ENCODE measurements at places on chromosomes 4 and X.
A peak's percentile ranks its signal among the peaks of the same experiment; 100 is the strongest.

DNA sequence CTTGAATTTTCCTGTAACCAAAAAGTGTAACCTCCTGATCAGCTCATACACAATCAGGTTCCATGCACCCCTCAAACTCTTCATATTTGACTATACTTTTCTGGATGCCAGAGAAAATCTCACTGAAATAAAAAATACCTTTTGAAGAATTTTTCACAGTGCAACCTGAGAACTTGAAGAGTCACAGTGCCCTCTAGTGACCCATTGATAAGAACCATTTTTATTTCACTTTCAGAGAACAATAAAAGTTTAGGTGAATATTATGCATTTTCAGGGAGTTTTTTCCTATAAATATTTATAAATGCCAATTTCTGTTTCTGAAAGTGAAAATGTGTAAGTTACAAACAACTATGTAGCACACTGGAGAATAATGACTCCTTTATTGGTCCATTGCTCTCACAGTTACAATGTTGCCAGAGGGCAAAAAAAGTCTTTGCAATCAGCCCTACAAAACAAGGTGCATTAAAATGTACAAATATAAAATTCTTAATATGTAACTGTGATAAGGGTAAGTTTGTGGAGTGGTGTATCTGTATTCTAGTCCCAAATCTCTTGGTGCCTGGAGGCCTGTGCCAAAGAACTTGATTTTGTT lies 153.6 kb upstream of the INTU start:
- no peak for DNase-seq

DNA sequence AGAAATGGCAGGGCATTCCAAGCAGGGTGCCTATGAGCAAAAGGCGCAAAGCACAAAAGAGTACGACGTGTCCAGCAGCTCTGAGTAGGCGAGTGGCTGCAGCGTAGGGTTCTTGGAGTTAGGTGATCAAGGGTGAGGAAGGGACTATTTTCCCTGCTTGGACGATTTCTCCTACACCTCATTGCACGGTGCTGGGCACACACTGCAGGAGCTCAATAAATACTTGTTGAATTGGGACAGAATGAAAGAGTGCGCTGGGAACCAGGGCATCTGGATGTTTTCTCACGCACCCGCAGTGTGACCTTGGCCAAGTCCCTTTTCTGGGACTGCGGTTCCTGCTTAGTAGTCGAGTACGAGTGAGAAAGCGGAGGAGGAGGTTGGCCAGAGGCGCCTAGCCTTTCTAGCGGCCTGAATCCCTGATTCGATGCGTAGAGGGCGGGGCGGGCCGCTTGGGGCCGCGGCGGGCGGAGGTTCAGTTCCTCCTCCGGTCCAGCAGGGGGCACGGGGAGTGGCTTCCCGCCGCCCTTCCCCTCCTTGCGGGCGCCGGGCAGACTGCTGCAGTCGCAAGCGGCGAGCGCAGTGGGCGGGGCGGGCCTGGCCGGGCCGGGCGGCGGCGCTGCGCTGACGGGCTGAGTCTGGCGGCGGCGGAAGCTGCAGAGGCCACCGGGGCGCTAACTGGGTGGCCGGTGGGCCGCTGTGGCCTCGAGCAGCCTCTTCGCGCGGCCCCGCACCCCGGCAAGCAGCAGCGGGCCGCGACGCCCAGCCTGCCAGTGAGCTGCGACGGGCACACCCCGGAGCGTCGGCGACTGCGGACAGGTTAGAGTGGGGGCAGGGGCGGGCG lies at the start of gene FAM199X:
TSS of gene FAM199X (plus strand) at position 560 of the 841 bp plus-strand sequence. CDS start 333 bp downstream, outside the sequence.
- peak; percentile 87 for DNase-seq

GRCh38 chr4:177699365-177700213 lies 257.4 kb upstream of the AGA start:
- no peak for DNase-seq

DNA sequence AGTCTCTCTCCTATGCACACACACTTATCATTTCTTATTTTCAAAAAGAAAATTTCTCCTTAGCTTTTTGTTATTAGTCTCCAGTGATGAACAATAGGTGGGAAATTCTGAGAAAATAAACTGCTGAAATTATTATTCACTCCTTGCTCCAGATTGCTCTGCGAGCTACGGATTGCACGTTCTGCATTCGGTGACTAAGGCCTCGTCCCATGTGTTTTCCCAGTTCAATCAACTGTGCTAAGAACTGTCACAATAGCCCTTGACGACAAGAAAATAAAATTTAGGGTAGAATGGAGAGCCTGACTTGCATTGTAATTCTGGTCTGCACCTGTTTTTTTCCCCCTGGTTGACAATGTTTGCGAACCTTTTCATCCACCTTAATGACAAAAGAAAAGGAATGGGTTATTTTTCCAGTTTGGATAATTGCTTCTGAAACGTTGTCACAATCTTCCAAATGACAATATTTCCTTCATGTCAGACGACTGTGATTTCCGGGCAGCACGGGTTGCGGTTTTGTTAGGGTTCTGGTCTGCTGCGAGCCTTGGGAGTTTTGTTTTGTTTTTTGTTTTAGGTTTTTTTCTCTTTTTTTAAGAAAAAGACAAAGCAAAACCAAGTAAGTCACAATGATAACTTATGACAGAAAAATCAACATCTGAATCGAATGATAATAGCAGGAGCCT lies 124.5 kb upstream of the NOCT start:
- DNase-seq, result no peak

DNA sequence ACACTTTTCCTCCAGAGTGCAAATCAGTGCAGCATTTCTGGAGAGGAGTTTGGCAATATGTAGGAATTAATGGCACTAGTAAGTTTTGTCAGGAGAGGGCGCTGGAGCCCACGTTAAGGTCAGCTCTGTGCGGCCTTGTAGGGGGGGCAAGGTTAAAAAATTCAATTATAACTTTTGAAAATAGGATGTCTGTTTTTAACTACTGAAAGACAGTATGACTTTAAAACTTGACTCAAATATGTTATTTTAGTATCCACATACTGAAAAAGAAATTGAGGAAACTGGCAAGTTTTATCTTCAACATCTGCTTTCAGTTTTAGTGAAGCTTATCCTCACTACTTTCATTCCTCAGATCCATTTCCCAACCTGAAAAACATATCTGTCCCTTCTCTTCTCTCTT lies 30.9 kb upstream of the HSD17B13 start:
- peak; percentile 30 for DNase-seq

- DNase-seq, result no peak
Measured at GRCh38 chr4:14386196-14386595, 616.1 kb upstream of the CPEB2 start.

DNA sequence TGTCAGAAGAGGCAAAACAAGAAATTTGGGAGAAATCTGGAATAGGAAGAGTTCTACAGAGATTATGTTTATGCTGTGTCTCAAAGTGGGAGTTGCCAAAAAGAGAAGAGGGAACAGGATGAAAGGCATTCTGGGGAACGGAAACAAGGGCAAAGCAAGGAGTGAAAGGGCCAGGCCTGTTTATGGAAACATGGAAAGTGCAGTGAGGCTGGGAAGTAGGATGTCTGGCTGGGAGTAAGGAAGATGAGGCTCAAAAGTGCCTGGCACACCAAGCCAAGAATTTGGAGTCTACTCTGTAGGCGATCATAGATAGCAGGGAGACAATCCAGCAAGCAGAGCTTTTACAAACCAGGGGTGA lies 1.8 kb upstream of the CUL4B start:
- DNase-seq, result no peak

GRCh38 chr4:144353292-144353691 lies 212.8 kb upstream of the GYPA start:
- no peak for DNase-seq

Measured in CD4-positive, alpha-beta T cell treated with Interleukin-12 subunit alpha and Interleukin-12 subunit beta, for 1 hour (primary cell).